Activated T-cell treated with anti-CD3 and anti-CD28 coated beads, Interleukin-2, amount 50 U/mL, for 72 hours (primary cell): ENCODE measurements at places on chromosomes 11 and 22. TPM values are rescaled to one million over a fixed set of nuclear protein-coding genes. Genes with fewer than 3 reads are reported as not detected.

DNA sequence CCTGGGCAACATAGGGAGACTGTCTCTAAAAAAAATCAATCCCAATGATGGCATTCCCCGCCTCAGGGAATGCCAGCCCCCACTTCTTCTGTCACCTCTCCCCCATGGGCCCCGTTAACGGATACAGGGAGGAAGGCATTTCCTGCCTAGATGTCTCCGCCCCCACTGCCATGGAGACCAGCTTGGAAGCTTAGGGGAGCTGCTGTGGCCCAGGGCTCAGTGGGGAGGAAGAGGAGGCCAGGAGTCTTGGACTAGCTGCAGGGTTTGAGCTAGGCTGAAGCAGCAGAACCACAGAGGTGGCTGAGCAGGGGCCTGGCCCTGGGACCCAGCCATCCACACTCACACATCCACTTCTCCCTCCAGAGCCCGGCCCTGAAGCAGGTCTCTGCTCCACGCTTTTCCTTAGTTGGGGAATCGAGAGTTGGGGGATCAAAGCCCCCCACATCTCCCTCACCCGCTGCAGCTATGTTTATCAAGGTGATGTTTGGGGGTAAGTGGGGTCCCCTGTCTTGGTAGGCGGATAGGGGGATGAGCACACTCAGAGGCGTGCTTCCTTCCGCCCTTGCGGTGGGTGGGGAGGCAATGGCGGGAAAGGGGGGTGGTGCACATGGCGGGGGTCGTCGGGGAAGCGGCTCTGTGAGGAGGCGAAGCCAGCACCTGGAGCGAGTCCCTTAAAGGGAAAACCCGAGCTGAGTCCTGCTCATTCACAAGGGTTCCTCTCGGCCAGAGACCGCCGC, at the start of gene C22orf15:
Gene C22orf15 (plus strand): TSS at position 149 of the 737 bp plus-strand sequence. CDS start 317 bp downstream, at position 466.
- peak within 1 kb of the TSS; percentile 77 for H3K4me3 ChIP-seq

DNA sequence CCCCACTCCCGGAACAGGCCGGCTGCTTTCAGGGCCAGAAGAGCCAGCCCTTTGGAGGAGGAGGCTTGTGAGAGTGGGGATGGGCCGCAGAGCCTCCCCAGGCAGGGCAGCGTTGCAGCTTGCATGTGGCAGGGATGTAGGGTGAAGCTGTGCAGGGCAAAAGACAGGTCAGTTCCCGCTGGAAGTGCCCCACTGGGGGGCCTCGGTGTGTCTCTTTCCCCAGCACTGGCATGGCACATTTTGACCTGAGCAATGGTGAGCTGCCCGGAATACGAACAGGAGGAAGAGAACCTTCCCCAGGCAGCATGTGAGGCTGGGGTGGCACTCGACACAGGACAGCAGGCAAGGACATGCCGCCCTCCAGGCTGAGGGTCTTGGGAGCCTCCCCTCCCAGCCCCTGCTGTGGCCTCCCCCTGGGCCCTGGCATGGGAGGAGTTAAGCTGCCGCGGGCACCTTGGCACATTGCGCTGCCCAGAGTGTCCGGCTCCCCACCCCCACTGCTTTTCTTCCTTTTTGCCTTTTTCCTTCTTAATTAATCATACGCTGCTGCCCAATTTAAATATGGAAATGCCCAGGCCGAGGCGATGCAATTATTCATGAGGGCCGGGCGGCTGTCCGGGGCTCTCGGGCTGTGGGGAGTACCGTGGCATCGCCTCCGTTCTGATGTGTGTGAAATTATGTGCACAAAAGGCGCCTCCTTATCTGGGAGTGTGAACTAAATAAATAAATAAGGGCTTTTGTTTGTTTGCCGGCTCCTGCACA, 76.0 kb upstream of the WNT7B start:
- peak; percentile 40 for DNase-seq
- peak overlapping the region; percentile 95 for H3K4me3 ChIP-seq
- H3K27ac ChIP-seq: peak overlapping the region; percentile 96
- no peaks in the 10 kb centered on the region for H3K36me3 ChIP-seq
- peaks cover 50% of the 10 kb centered on the region for H3K4me1 ChIP-seq
- no peaks in the 10 kb centered on the region for H3K27me3 ChIP-seq

GRCh38 chr22:35542157-35542938, 1.7 kb downstream of the RASD2 start:
- no peak for DNase-seq
- H3K4me1 ChIP-seq: peaks cover 3% of the 10 kb centered on the region
- peaks cover 34% of the 10 kb centered on the region for H3K27me3 ChIP-seq
- H3K27ac ChIP-seq: no peak overlapping the region

DNA sequence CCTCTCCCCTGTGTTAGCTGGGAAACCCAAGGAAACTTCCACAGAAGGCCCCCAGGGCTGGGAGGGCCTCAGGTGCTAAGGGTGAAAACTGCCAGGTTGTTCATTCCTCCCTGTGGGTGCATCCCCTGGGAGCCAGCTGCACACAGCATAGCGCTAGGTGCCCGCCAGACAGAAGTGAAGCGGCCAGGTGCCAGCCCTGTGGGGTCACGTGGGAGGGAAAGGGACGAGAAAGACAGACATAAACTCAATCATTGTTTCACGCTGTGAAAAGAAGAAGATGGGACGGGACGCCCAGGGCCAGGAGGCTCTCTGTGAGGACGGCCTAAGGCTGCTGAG, 31.6 kb upstream of the HMOX1 start:
- no peak overlapping the region for H3K27ac ChIP-seq
- no peak overlapping the region for H3K4me3 ChIP-seq
- DNase-seq: no peak
- no peaks in the 10 kb centered on the region for H3K36me3 ChIP-seq
- H3K27me3 ChIP-seq: peaks cover 11% of the 10 kb centered on the region
- peaks cover 27% of the 10 kb centered on the region for H3K4me1 ChIP-seq

- no peaks in the 10 kb centered on the region for H3K4me1 ChIP-seq
- no peaks in the 10 kb centered on the region for H3K36me3 ChIP-seq
- no peak for DNase-seq
- no peak overlapping the region for H3K27ac ChIP-seq
These were observed 42.6 kb downstream of the SLN start for GRCh38 chr11:107669191-107669740.

- H3K36me3 ChIP-seq: peaks cover 2% of the 10 kb centered on the region
- H3K27me3 ChIP-seq: peaks cover 17% of the 10 kb centered on the region
- no peaks in the 10 kb centered on the region for H3K4me1 ChIP-seq
- no peak overlapping the region for H3K4me3 ChIP-seq
- H3K27ac ChIP-seq: no peak overlapping the region
These were observed 63.6 kb downstream of the DHCR7 start for GRCh38 chr11:71384561-71384960.

DNA sequence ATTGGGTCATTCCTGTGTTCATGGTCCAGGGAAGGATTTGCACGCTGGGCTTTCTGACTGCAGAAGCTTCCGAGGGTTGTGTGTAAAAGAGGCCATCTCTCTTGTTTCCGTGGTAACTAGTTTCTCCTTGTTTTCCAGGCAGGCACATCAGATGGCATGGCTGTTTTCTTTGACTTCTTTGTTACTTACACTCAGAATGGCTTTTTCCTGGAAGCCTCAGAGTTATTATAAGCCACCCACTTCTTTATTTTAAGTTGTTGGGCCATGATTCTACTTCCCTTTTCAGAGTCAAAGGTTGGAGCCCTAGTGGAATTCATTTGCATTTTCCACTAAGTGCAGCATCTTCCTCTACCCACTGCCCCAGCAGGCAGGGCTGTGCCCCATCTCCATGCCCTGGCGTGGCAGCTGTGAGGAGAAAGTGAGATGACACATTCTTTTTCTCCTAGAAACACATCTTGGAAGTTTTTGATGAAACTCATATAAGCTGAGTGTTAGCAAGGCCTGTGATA, 94.9 kb downstream of the PRR5L start:
- H3K36me3 ChIP-seq: peaks cover 2% of the 10 kb centered on the region
- H3K27me3 ChIP-seq: peaks cover 16% of the 10 kb centered on the region
- peaks cover 65% of the 10 kb centered on the region for H3K4me1 ChIP-seq
- peak overlapping the region; percentile 74 for H3K27ac ChIP-seq

DNA sequence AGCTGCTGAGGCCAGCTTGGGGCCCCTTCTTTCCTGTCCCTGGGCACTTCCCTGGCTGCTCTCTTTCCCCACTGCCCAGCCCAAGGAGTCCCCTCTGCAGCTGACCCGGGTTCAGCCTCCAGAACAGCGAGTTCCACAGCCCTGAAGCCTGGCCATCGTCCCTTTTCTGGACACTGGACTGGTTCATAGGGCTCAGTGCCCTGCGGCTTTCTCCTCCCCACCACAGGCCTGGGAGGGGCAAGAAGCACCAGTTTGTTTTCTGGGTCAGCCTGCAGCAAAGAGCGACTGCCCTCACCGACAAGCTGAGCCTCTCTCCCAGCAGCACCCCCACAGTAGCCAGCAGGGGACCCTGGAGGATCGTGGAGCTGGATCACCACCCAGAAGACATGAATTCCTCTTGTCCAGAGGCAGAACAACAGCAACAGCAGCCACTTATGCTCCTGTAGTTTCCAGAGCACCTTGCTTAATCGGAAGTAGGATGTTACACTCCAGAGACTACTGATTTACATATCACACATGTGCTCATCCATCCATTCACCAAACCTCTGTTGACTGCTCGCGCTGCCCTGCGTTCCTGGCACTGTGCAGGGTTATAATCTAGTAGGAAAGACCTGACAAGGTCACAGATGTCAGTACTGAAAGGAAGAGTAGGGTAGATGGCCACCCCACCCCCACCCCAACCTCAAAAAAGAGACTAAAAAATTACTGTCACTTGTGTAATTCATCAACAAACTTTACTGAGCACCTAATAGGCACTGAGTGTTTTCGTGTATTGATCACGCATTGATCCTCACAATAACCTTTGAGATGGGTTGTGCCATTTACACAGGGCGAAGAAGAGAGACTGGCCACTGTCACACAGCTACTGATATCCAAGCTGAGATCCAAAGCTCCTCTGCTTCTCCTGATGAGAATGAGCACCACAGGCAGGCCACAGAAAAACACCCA, 13.0 kb upstream of the CXCR5 start:
- peak overlapping the region; percentile 89 for H3K27ac ChIP-seq
- H3K4me1 ChIP-seq: peaks cover 71% of the 10 kb centered on the region
- H3K36me3 ChIP-seq: peaks cover 4% of the 10 kb centered on the region
- H3K4me3 ChIP-seq: peak overlapping the region; percentile 87
- peak; percentile 55 for DNase-seq

DNA sequence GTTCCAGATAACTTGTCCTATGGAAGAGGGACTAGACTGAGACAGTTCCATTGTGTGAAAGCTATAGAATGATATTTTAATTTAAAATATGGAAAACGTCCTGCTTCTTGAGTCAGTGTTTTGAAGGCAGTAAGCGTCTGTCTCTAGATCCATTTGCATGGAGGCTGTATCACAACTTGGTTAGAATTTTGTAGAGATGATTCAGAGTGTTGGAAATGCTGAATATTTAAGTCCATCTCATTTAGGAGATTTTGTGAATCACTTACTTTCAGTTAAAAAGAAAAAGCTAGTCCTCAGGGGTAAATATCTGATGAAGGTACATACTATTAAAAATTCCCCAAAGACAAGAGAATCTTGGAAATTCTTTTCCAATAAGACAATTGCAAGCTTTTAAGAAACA, 72.7 kb downstream of the FANCF start:
- H3K27me3 ChIP-seq: no peaks in the 10 kb centered on the region
- H3K36me3 ChIP-seq: no peaks in the 10 kb centered on the region
- peaks cover 8% of the 10 kb centered on the region for H3K4me1 ChIP-seq

DNA sequence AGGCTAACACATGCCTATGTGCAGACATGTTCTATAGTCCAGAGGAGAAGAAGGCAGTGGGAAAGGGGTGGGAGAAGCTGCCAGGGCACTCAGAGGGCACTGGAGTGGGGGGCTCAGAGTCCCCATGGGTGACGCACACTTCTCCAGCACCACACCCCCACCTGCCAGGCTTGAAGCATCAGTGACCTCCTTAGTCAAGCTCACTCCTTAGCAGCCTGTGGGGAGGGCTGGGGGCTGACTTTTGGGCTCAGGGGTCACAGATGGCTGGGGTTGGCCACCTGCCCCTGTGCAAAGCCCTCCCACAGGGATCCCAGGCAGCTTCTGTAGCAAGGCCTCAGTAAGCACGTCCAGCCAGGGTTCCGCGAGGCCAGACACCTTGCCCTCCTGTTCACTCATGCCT, 18.8 kb downstream of the TRIM29 start:
- H3K4me1 ChIP-seq: no peaks in the 10 kb centered on the region
- H3K27me3 ChIP-seq: no peaks in the 10 kb centered on the region
- no peaks in the 10 kb centered on the region for H3K36me3 ChIP-seq
- no peak overlapping the region for H3K27ac ChIP-seq
- no peak for DNase-seq

DNA sequence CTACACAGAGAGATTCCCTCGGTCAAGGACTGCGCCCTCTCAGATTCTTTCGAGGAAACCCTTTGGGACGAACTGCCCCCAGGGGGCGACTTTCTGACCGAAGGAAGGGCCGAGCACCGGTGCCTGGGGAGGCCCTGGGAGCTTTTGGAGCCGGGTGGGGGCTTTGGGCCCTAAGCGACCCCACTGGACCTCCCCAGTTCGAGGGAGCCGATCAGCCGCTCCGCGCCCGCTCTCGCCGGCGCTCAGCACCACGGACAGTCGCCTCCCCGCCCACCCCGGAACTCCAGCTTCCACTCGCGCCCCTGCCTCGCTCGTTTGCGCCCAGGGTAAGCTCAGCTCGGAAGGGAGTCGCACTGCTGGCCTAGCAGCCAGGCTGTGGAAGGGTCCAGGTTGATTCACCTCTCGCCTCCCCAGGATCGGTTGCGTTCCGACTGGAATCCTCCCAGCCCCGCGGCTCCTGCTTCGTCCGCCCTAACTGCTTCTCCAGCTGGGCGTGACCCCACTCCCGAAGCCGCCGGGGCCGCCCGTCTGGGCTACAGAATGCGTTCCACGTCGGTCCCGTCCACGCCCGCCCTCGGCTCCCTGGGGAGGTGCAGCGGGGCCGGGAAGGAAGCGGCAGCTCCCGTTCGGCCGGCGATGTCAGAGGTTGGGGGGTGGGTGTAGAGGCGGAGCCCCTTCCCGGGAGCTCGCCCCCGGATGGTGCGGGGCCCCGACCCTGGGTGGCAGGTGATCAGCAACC, 428 bp downstream of the SCN3B start:
- H3K4me1 ChIP-seq: no peaks in the 10 kb centered on the region
- H3K27ac ChIP-seq: no peak overlapping the region
- peak; percentile 48 for DNase-seq
- H3K4me3 ChIP-seq: peak overlapping the region; percentile 73
- H3K27me3 ChIP-seq: peaks cover 42% of the 10 kb centered on the region
- H3K36me3 ChIP-seq: no peaks in the 10 kb centered on the region

- peaks cover 21% of the 10 kb centered on the region for H3K36me3 ChIP-seq
- H3K27me3 ChIP-seq: no peaks in the 10 kb centered on the region
- H3K27ac ChIP-seq: peak within 1 kb of the TSS; percentile 82
These were observed at the start of gene RHOG for GRCh38 chr11:3840870-3841425. Gene RHOG, minus strand, starts transcription at chr11:3840959. Its CDS starts 12,821 bp downstream, at chr11:3828138.

GRCh38 chr11:35139722-35140282, 831 bp downstream of the CD44 start:
- H3K4me3 ChIP-seq: peak overlapping the region; percentile 90
- DNase-seq: no peak
- H3K36me3 ChIP-seq: peaks cover 9% of the 10 kb centered on the region

- peak overlapping the region; percentile 98 for H3K4me3 ChIP-seq
- DNase-seq: peak; percentile 89
- H3K27me3 ChIP-seq: peaks cover 12% of the 10 kb centered on the region
- H3K36me3 ChIP-seq: no peaks in the 10 kb centered on the region
- H3K4me1 ChIP-seq: peaks cover 27% of the 10 kb centered on the region
- peak overlapping the region; percentile 0 for H3K27ac ChIP-seq
These were observed 1.3 kb upstream of the STX3 start for GRCh38 chr11:59753650-59754493.

The YPEL1 gene
- 2.5 TPM for total RNA-seq

The SLC29A2 gene
- 3.6 TPM for total RNA-seq

The OR8D4 gene
- total RNA-seq: not detected

The METTL15 gene
- total RNA-seq: 19.5 TPM

The CARD16 gene
- total RNA-seq: 8.0 TPM

The P2RY2 gene
- not detected for total RNA-seq

The C11orf52 gene
- not detected for total RNA-seq

The TMEM121B gene
- total RNA-seq: 0.07 TPM

The CDC42EP2 gene
- total RNA-seq: 2.3 TPM

The POLR2L gene
- total RNA-seq: 28.2 TPM

The ISX gene
- total RNA-seq: not detected

The TYR gene
- not detected for total RNA-seq

The PHLDA2 gene
- total RNA-seq: 12.3 TPM
